Stromal cell of bone marrow (primary cell): ENCODE measurements at places on chromosomes 1 and 21.

DNA sequence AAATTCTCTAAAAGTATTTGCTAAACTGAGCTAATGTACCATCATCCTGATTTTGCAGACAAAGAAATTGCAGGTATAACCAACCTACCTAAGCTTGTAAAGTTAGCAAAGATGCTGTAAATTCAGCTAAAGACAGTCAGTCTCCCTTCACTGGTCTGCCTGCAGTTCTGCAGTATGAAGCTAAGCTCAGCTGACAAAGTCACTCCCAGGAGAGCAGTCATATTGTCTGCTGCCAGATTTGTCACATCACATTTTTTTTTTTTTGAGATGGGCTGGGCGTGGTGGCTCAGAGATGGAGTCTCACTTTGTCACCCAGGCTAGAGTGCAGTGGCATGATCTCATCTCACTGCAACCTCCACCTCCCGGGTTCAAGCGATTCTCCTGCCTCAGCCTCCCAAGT lies 8.9 kb upstream of the CMPK1 start:
- no peak for DNase-seq

DNA sequence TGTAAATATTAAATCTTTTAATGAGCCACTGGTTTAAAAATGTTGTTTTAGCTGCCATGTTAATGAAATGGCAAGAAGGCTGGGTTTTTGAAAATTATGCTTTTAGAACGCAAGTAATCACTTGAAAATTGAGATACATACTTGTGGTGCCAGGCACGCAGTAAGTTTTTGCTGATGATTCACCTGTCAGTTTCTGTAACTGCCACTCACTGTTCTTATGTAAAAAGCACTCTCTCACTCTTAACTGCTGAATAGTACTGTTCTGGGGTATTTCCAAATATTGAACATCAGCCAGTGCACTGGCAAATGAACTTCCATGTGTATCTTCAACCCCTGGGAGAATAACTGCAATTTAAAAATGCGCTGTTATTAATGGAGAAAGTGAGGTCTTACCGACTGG lies 17.9 kb downstream of the LGALS8 start:
- no peak for DNase-seq

DNA sequence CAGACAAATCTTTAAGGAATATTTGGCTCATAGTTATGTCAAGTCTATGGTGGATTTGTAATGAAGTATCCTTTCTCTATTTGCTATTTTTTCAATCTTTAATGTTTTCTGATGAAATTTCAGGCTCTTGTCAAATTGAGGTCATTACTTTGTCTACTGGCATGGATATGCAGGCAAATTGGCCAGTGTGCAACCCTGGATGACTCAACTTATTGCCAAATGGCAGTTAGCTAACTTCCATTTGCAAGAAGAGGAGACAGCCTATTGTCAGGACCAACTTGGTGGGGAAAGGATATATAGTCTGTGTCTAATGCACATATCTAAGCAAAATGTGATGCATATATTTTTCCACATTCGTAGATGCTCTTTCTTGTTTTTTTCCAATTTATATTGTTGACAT lies 530.5 kb downstream of the PTBP2 start:
- peak; percentile 88 for DNase-seq

GRCh38 chr21:31735511-31735992 lies 3.6 kb upstream of the SCAF4 start:
- DNase-seq = no peak

- no peak for DNase-seq
These were observed 6.2 kb downstream of the SLC2A1 start for GRCh38 chr1:42952303-42953001.
